Mesangial cell (primary cell): ENCODE measurements at places on chromosomes 6 and 20. TPM values are rescaled to one million over a fixed set of nuclear protein-coding genes. Genes with fewer than 3 reads are reported as not detected.

NR2E1 gene
- not detected in 2 replicates for total RNA-seq

GJA1 gene
- 95.6 and 173 TPM in 2 replicates for total RNA-seq

PRKN gene
- 0.49 and 4.4 TPM in 2 replicates for total RNA-seq

PYGB gene
- total RNA-seq, result 229 and 234 TPM in 2 replicates

PAK5 gene
- not detected in 2 replicates for total RNA-seq

TRIM31 gene
- not detected in 2 replicates for total RNA-seq

PAX1 gene
- total RNA-seq, result not detected in 2 replicates

EPHA7 gene
- total RNA-seq, result 1.1 and 26.4 TPM in 2 replicates

PLN gene
- total RNA-seq, result 0.13 and 0.16 TPM in 2 replicates

NRN1 gene
- total RNA-seq, result not detected in 2 replicates

SLC35F1 gene
- total RNA-seq, result 0.33 TPM in 1 of 2 replicates, not detected in the other

CCR6 gene
- not detected in 2 replicates for total RNA-seq

FAM162B gene
- total RNA-seq, result not detected in 2 replicates

PKIB gene
- 15.2 and 18.0 TPM in 2 replicates for total RNA-seq

UBD gene
- not detected in 2 replicates for total RNA-seq

VSX1 gene
- total RNA-seq, result not detected in 2 replicates

NKAPL gene
- total RNA-seq, result 0.16 and 0.63 TPM in 2 replicates

HBS1L gene
- total RNA-seq, result 26.1 and 48.1 TPM in 2 replicates

CDSN gene
- total RNA-seq, result 0.25 TPM in 1 of 2 replicates, not detected in the other

EPB41L2 gene
- 30.0 and 56.4 TPM in 2 replicates for total RNA-seq
